SW480 (cell line): ENCODE measurements at places on chromosomes 5 and 9.

GRCh38 chr9:2495221-2496005 lies 126.2 kb upstream of the VLDLR start:
- DNase-seq, result no peak

DNA sequence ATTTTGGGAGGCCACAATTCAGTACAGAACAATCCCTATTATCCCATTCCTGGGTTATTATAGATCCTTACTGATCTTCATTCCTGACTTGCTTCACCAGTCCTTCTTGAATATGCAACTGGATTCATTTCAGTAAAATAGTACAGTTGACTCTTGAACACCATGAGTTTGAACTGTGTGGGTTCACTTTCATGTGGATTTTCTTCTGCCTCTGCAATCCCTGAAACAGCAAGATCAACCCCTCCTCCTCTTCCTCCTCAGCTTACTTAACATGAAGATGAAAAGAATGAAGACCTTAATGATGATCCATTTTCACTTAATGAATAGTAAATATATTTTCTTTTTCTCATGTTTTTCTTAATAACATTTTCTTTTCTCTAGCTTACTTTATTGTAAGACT lies 8.3 kb upstream of the PDE8B start:
- no peak for DNase-seq

DNA sequence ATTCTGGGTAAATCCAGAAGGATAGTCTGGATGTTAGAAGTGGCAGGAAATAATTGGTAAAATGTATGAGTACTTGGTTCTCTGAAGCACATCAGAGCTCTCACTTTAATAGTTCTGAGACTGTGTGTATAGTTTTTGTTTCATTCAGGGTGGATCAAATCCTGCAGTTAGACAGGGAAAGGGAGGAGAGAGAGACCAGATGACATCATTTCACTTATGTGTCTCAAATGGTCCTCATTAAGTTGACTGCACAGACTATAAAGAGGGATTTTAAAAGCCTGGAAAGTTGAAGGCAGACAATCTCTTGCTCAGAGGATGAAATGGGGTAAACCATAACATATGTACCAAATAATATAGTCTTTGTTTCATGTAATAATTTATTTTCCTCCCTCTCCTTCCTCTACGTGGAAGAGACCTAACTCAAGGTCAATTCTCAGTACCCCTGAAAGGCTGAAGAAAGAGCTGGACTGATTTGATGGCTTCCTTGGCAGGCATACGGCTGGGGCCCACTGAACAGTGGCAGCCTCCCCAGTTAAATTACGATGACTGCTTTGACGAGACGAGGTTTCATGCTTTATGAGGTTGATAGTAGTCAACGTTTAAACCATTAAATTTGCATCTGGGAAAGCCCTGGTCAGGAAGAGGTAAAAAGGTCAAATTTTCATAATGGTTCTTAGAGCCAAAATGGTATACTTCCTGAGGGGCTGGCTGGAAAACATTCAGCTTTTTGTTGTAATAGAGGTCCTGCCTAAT lies 395.1 kb upstream of the RPS23 start:
- DNase-seq, result no peak

GRCh38 chr9:95736891-95737522 lies 138.5 kb upstream of the ERCC6L2 start:
- no peak for DNase-seq
